Stimulated activated CD4-positive, alpha-beta T cell treated with anti-CD3 and anti-CD28 coated beads, Interleukin-4, amount 100 ng/mL, for 4 hours (primary cell): ENCODE measurements at places on chromosomes 11 and 22.

DNA sequence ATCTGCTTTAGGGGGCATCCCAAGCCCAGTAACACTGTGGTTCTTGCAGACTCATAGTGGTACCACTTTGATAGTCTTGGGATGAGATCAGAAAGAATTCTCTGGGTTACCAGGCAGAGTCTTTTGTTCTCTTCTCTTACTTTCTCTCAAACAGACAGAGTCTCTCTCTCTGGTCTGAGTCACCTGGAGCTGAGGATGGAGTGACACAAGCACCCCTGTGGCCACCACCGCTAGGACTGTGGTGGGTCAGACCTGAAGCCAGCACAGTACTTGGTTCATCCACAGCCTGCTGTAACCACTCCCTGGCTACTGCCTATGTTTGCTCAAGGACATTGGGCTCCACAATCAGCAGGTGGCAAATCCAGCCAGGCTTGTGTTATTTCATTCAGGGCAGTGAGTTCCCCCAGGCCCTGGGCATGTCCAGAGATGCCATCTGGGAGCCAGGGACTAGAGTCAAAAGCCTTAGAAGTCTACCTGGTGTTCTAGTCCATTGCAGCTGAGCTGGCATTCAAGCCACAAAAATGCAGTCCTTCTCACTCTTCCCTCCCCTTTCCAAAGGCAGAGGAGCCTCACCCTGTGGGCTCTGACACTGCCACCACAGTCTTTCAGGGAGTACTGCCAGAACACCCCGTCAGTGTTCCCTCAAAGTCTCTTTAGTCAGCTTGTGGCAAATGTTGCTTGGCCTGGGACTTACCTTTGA is 29.9 kb downstream of the ENDOD1 start:
- no peak for DNase-seq

DNA sequence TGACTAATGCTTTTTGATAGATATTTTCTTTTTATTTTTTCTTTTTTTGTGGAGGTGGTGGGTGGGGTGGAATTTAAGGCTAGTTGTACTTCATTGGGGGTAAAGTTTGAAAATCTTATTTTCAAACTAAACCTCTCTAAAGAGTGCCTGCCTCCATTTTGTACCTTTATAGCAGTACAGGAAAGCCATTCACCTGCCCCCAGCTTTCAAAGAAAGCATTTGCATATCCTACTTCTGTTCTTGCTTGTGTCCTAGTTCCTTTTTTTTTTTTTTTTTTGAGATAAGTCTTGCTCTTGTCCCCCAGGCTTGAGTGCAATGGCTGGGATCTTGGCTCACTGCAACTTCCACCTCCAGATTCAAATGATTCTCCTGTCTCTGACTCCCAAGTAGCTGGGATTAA is 766.2 kb upstream of the LRRC4C start:
- DNase-seq, result no peak

DNA sequence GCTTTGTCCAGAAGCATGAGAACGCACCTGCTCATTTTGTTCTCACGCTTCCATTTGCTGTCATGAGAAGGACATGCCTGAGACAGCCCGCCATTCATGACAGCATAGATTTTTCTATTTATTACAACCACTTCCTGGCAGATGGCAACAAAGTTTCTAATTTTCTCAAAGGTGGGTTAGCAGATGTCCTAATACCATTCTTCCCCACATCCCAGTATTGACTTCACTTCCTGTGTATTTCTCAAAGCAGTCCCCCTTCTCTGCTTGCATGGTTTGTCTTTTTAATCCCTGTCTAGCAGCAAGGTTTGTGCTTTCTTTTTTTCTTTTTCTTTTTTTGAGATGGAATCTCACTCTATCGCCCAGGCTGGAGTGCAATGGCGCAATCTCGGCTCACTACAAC is 94.3 kb downstream of the ISX start:
- DNase-seq, result no peak

- DNase-seq, result no peak
Observed at GRCh38 chr11:60984636-60985035, 13.2 kb downstream of the CD6 start.

GRCh38 chr22:42649246-42650099 is at the start of gene CYB5R3:
TSS of gene CYB5R3 (minus strand) at chr22:42649392. CDS start at chr22:42649315, 77 bp downstream.
- peak; percentile 64 for DNase-seq

DNA sequence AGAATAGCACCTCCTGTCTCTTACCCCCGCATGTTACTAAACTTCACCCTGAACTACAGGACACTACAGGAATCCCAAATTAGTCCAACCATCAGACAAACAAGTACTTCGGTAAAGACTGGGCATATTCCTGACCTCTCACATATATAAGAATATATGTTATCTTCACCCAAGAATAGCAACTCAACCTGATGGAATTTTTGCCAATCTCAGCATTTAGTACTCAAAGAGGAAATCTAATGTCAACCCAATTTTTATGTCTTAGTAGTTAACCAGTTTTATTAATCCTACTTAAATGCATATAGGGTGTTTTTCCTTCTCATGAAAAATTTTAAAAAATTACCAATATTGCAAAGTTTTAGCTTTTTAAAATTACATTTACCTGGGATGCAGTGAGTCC is 26.2 kb downstream of the PGR start:
- DNase-seq, result no peak

GRCh38 chr11:128678024-128678423 is 15.8 kb upstream of the FLI1 start:
- no peak for DNase-seq

GRCh38 chr11:124930799-124931198 is 5.0 kb downstream of the HEPACAM start:
- DNase-seq, result no peak

DNA sequence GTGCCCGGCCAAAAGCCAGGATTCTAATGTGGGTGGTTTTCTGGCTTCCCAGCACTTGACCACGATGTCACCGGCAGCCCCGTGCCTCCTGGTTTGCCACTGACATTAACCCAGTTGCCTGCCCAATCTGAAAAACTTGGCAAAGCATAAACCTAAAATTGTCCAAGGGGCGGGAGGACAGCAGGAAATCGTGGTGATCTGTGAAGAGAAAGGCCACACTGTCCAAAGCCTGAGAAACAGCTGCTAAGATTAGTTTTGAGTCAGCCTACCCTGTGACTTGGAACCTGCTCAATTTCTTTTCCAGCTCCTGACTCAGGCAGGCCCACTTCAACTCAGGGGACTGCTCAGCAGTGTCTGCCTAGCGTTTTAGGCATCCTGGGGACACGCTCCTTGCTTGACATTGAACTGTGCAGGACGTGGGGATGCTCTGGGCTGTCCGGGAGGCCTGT is 8.2 kb upstream of the F2 start:
- no peak for DNase-seq

- DNase-seq, result no peak
Observed at GRCh38 chr11:2670541-2671100, 29.2 kb downstream of the KCNQ1OT1 start.

- no peak for DNase-seq
Observed at GRCh38 chr11:76085270-76085669, 121.0 kb downstream of the WNT11 start.

DNA sequence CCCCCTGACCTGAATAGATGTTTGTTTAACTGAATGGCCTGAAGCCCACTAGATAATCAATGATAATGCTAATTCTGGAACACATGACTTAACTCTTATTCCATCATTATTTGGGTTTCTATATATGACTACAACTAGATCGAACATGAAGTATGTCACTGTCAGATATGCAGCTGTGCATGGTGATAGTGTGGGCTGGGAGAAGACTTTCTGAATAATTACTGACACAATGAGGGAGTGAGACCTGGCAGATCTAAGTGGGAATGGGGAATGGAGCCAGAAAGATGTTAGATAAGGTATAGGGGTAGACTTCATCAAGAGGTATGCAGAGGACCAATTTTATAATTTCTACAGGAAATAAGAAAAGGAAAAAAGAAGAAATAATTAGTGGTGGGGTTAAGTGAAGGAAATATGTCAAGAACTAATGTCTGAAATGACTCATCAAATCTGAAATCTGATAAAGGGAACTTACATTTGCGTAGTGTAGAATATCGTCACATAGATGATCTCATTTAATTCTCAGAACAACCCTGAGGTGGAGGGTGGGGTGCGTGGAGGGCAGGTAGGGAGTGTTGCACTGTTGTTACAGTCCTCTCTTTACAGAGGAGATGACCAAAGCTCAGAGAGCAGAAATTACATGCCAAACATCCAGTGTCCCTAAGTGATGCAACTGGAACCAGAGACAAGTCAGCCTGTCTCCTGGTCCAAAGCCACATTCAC is 68.2 kb upstream of the EED start:
- DNase-seq, result peak; percentile 31

DNA sequence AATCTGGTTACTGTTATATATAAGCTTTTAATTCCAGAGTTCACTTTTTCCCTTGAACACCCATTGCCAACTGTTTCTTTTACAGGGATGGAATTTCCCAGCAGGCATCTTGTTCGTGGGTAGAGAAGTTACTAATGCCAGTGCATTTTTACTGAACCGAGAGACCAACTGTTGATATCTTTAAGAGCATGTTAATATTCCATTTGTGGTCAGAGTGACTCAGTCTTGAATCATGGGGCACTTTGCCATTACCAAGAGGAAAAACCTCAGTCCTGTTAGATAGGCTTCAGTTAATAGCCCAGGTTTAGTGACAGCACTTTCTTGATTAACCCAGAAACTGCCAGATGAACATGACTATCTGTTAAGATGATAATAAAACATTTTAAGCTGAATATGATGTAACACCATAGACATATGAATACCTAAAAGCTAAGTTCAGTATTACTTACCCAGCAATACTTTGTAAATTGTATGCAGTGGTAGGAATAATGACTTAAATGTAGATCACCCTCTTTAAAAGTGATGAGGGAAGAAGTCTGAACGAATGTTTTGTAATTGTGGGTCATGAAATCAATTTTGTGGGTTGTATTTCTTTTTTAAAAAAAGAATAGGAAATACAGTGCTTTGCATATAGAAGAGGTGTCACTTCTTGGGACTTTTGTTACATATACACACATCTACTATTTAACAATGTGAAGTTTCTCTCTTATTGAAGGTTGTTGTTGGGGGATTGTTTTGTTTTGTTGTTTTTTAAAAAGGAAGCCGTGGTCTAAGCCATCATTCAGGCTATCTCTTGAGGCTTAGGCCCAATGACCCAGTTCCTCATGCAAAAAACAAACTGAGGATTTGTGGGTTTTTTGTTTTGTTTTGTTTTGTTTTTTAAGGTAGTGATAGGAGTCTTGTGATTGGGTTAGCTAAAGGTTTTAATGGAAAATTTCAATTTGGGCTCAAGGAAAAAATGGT is 79.2 kb upstream of the GRIK4 start:
- no peak for DNase-seq
